ENCODE measurements at places on chromosomes 4 and X. TPM values are rescaled to one million over a fixed set of nuclear protein-coding genes. Genes with fewer than 3 reads are reported as not detected.

The NDNF gene
- not detected for total RNA-seq

The ABRAXAS1 gene
- 6.8 TPM for total RNA-seq

The NAA11 gene
- not detected for total RNA-seq

The VCX2 gene
- not detected for total RNA-seq

The STAP1 gene
- not detected for total RNA-seq

The FAT1 gene
- total RNA-seq: 188 TPM

The HPGDS gene
- not detected for total RNA-seq

The SH3TC1 gene
- 8.8 TPM for total RNA-seq

The DCAF8L2 gene
- total RNA-seq: not detected

The TAF1 gene
- 15.0 TPM for total RNA-seq

The DGKK gene
- total RNA-seq: not detected

The SLC2A9 gene
- 0.39 TPM for total RNA-seq

The SUPT20HL1 gene
- total RNA-seq: not detected

The MPC1L gene
- not detected for total RNA-seq

The CDKN2AIP gene
- 11.5 TPM for total RNA-seq

The MRPL1 gene
- total RNA-seq: 22.8 TPM

The ARMCX4 gene
- 0.28 TPM for total RNA-seq

The ADH1C gene
- not detected for total RNA-seq

The CXCL6 gene
- not detected for total RNA-seq

The CENPVL3 gene
- total RNA-seq: 0.13 TPM

The FOXR2 gene
- total RNA-seq: not detected

The FAM47A gene
- total RNA-seq: not detected

The IGBP1 gene
- 71.2 TPM for total RNA-seq

The SERTM2 gene
- not detected for total RNA-seq

The APOOL gene
- 8.9 TPM for total RNA-seq

The STPG2 gene
- not detected for total RNA-seq

The HTRA3 gene
- 14.4 TPM for total RNA-seq

The ARR3 gene
- total RNA-seq: not detected

The RNF212 gene
- 2.1 TPM for total RNA-seq

The CCSER1 gene
- not detected for total RNA-seq

Measured in A549 treated with RU486 at 1 μM for 4 hours (cell line).